Fibroblast of skin of scalp (primary cell): ENCODE measurements at places on chromosomes 6 and 20.

DNA sequence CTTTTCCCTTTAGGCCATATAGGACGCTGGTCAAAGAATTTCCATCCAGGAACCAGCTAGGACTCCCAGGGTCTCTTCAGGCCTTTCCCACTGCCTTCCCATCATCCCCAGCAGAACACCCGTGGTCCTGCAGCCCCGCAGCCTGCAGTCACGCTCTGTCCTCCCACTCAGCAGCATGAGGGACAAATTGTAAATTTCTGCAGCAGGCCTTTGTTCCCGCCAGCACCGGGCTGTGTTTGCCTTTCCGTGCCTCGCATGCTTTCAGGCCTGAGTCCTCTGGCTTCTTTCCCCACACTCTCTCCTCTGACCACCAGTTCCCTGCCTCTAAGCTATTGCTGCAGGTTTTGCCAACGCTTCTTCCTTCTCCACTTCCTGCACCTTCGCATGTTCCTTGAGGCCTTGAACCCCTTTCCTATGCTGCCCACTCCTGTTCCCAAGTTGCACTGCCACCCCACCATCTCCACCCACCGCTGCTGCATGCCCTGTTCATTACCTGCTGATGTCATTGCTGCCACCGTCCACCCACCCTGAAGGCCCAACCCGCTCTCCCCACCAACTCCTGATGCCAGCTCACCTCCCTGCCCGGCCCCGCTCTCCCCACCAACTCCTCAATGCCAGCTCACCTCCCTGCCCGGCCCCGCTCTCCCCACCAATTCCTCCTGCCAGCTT is 49.8 kb downstream of the RNASET2 start:
- no peak for DNase-seq

- no peak for DNase-seq
Measured at GRCh38 chr6:20349225-20349624, 52.5 kb upstream of the E2F3 start.

- DNase-seq, result peak; percentile 12
Measured at GRCh38 chr6:161459008-161459615, 185.3 kb upstream of the AGPAT4 start.

- DNase-seq, result no peak
Measured at GRCh38 chr6:48229841-48230240, 118.8 kb upstream of the PTCHD4 start.

DNA sequence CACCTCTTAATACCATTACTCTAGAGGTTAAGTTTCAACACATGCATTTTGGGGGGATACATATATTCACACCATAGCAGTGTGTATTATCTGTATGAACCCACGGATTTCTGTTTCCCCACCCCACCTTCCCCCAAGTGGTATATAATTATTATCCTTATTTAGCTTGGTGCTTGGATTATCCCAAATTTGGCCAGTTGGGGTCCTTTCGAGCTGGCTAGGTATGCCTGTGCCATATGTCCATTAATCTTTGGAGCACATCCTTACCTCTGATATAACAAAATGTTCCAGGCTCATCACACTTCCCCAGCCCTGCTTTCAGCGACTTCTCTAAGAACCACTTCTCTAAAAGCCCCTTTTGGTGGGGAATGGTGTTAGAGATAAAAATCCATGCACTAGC is 118.7 kb upstream of the MLIP start:
- DNase-seq, result no peak

GRCh38 chr6:168373389-168373788 is 53.8 kb upstream of the DACT2 start:
- no peak for DNase-seq

GRCh38 chr6:88585276-88585692 is 378.1 kb downstream of the RNGTT start:
- DNase-seq, result no peak
